Stimulated activated CD4-positive, alpha-beta T cell treated with anti-CD3 and anti-CD28 coated beads, Interleukin-1b, Interleukin-23, amount 100 ng/mL, for 1 hour (primary cell): ENCODE measurements at places on chromosomes 12 and 14.

DNA sequence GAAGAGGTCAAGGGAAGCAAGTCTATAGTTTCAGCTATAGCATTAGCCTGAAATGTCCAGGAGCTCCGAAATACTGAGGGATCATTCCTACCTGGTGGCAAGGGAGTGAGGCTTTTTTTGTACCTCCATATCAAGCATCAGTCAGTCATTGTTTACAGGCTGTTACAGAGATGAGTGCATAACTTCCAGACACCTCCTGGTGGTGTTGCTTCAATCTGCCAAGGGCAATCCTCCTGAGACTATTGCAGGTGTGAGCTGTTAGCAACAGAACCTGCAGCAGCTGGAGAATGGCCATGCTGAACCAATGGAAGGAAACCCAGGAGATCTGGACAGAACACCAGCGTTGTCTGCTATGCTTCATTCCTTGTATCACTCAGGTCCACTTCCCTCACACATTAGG is 80.0 kb upstream of the SLC8A3 start:
- DNase-seq, result no peak

DNA sequence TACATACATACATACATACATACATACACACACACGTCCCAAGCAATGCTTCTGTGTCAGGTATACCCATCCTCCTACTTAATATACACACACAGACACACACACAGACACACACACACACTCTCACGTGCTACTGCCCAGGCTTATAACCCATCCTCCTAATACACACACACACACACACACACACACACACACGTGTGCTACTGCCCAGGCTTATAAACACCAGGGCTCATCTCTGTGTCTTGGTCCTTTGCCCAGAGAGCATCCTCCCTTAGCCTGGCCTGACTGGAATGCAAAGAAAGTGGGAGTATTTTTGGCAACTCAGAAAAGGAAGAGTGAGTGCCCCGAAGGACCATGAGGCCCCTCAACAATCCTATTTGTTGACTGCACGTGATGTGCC is 129.0 kb downstream of the RBM19 start:
- no peak for DNase-seq

- no peak for DNase-seq
These were observed 237.6 kb downstream of the KCNH5 start for GRCh38 chr14:62807636-62808035.

GRCh38 chr14:96086574-96087077 is 47.5 kb downstream of the C14orf132 start:
- no peak for DNase-seq

DNA sequence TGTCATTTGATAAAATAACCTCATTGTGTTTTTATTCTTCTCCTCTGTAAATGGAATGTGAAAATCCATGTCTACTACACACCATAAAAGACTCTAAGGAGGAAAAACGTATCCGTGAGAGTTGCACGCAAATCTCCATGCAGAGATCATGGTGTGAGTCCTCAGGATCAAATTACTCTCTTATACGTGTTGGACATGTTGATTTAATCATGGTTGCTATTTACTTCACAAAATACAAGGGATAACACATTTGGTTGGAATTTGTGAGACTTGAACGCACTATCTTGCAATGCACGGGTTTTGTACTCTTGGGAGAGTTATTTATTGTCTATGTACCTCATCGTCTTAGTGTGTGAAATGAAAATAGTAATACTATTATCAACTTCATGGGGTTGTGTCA is 128.0 kb upstream of the RASSF8 start:
- no peak for DNase-seq

DNA sequence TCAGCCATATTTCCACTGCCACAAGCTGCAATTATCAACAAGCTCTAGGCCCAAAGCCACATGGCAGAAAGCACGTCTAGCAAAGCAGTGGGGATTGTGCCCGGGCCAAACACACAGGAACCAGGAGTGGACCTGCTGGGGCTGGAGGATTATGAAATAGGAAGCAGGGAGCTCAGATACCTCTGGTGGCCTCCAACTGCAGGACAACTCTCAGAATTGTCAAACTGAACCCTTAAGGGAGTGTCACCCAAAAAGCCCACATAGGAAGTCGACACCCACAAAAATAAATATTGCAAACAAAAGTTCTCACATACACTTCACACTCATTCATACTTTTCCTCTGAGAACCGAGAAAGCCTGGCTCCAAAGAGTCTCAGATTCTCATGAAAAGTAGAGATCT is 26.1 kb downstream of the KCTD10 start:
- DNase-seq, result no peak

DNA sequence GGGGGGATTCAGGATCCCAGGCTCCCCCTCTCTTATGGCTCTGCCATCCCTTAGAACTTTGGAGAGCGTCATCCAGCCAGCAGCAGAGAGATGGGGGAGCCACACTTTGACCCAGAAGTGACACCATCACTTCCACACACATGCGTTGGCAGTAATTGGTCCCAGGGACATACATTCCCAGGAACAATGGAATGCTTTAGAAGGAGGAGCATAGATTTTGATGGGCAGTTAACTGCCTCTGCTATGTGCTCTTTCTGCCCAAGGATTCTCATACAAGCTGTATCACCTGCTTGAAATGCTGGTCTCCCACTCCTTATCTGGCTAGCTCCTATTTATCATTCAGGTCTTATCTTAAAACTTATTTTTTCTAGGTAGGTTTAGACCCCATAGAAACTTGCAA is 109.0 kb upstream of the RPH3A start:
- DNase-seq, result no peak

DNA sequence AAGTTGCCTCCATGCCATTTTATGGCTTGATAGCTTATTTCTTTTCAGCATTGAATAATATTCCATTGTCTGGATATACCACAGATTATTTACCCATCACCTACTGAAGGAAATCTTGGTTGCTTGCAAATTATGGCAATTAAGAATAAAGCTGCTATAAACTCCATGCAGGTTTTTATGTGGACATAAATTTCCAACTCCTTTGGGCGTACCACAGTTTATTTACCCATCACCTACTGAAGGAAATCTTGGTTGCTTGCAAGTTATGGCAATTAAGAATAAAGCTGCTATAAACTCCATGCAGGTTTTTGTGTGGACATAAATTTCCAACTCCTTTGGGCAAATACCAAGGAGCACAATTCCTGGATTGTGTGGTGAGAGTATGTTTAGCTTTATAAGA is 12.6 kb upstream of the PLEKHH1 start:
- no peak for DNase-seq

DNA sequence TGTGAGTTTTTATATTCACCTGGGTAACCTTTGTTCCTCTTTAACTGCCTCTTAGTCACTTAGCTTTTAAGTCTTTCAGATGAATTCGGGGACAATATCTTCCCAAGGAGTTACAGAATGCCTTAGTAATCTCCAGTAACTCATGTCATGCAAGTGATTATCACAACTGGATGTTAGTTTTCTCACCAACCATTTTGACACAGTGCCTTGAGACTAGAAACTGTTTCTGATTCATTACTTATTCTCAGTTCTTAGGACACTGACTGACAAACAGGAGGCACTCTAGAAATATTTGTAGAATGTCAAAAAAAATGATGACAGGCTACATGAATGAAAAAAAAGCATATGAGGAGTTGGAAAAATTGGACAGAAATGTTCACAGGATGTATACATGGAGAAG is 335.1 kb downstream of the ACSS3 start:
- no peak for DNase-seq

DNA sequence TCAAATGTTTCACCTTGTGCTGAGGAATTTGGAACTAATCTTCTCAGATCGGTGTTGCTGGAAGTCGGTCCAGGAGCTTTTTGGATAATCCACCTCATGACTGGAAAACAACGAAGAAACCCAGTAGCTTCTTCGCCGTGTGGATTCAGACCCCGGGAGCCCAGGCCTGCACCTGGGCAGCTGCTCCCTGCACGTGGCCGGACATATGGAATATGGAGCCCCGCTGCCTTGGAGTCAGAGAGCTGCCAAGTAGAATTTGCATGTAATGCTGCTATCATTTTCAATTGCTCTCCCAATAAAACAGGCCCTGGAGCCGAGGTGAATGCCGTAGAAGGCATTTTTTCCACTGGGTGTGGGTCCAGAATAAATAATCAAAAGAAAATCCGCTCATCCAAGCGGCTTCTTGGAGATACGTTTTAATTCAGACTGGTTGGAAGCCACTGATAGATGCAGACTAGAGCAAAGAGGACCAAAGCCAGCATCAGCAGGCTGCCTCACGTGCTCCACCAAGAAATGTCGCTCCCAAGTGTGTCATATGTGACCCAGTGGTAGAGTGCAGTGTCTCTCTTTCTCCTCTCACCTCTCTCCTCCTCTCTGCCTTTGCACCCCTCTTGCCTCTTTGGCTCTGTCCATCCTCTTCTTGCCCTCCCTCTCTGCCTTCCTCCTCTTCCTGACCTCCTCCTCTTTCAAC is 115.3 kb downstream of the ZNF664 start:
- no peak for DNase-seq

- DNase-seq, result no peak
These were observed 69.3 kb downstream of the SERPINA3 start for GRCh38 chr14:94681300-94682060.

GRCh38 chr14:69673578-69674305 is 62.3 kb downstream of the SUSD6 start:
- no peak for DNase-seq

DNA sequence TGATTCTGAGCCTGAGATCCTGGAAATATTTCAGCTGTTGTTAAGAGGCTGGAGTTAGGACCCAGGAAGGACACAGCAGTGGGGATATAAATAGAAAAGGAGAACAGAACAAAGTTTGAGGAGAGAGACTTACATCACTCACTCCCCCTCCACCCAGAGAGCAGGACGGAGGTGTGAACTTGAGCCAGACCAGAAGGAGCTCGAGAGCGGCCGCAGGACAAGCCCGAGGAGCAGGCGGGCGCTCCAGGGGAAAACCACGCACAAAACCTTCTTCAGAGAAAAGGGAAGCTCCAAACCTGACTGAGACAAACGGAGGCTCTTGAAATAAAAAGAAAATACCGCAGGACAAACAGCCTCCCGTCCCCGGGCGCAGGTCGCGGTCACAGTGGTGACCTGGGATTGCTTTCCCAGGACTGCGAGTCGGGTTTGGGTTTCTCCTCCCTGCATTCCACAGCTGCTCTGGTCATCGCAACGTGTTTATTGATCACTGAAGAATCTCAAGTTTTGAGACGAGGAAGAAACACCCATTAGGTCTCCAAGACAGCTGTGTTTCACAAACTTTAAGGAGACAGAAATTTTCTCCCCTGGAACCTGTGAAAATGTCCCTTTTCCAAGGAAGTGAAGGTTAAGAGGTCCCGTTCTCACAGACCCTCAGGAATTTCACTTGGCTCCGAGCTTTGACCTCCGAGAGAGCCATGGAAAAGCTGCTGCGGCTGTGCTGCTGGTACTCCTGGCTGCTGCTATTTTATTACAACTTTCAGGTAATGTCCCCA is at the start of gene ADGRD1:
TSS of gene ADGRD1 (plus strand) at position 137 of the 773 bp plus-strand sequence. CDS start at position 696, 559 bp downstream.
- DNase-seq, result no peak

DNA sequence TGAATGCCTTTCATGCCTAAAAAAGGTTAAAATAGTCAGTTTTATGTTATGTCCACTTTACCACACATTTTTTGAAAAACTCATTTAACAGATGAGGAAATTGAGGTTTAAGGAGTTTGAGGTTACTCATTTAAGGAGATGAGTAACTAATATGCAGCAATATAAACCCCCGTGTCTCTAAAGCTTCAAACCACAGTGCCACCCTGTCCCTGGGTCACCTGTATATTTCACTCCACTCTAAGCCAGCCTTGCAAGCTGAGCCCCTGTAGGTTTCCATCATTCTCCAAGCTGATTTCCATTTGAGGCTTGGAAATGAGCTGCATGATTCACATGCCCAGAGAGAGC is 64.4 kb downstream of the NUAK1 start:
- DNase-seq, result no peak

DNA sequence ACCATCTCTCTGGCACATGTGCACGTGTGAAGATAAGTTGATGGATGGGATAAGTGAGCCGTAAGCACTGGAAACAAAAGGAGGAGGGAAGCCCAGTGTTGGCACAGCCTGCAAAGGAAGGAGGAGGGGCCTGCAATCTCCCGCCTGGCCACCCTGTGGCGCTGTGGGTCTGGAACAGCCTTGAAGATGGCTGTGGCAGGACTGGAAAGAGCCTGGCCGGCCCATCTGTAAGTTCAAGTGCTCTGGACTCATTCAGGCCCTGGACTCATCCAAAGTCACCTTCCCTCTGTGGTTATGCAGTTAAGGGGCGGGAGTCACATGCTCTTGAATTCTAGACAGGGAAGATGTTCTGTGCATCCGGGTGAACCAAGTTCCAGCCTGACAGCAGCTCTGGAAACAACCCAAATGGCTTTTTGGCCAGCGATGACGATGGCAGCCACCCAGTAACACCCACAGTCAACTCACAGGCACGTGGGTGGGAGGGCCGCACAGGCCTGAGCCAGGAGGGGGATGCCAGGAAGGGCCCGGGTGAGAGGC is 50.4 kb downstream of the CHGA start:
- DNase-seq, result no peak

- DNase-seq, result no peak
These were observed 48.2 kb upstream of the ATP2B1 start for GRCh38 chr12:89756585-89757398.

GRCh38 chr12:11827091-11828061 is 177.9 kb downstream of the ETV6 start:
- no peak for DNase-seq

DNA sequence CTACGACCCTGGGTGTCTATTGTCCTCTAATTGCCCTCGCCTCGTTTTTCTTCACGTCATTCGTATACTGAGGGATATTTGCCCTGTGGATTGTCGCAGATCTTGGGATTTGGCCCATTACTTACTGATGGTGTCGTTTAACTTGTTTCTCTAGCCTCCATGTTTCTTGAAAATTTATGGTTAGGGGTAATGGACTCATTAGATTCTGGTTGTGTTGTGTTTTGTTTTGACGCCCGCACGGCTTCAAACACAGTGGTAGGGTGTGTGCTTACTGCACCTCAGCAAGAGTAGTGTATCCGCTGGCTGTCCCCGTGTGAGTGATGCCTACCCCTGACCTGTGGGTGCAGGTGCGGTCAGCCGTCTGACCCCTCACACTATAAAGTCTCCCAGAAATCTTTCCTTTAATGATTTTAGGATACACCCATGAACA is 874 bp upstream of the RNU6-8 start:
- no peak for DNase-seq

DNA sequence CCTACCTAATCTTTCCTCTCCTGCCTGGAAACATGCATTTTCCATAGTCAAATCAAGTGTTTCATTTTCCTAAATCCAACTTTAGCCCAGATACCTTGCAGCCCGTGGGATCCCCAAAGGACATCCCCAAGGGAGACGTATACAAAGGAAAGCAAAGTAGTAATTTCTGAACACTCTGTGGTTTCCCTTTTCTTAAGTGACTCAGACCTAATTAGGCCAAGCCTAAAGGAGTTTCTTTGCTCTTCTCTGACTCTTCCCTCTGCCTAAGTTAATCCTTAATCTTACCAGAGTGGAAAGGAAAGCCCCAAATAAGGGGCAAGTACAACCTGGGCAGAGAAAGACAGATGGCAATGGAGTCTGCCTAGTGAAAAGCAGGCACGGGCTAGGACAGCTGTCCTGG is 250.3 kb downstream of the SPTSSA start:
- DNase-seq, result no peak

GRCh38 chr12:4482936-4483335 is 37.3 kb upstream of the FGF6 start:
- DNase-seq, result no peak
